ENCODE measurements at places on chromosomes 3 and 15.

- DNase-seq: no peak
Observed at GRCh38 chr15:98794211-98794610, 145.9 kb downstream of the IGF1R start.

DNA sequence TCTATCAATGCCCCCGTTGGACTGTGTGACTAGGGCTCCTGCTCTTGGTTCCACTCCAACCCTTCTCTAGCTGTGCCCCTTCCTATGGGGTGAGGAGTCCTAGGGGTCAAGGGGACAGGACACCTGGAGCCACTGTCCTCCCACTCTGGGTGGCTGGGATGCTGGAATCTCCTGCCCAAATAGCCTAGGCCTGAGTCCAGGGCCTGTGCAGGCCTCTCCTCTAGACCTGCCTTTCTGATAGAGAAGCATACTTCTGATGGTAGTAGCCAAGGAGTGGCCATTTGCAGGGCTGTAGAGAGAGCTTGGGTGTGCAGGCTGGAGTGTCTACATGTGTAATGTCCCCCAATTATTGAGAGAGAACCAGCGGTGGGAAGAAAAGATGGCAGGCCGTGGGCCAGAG is 54.2 kb downstream of the ITGA11 start:
- no peak for DNase-seq

GRCh38 chr15:71124937-71125790 is 9.9 kb downstream of the THSD4 start:
- DNase-seq: no peak

- DNase-seq: no peak
Observed at GRCh38 chr3:188686324-188686723, 485.4 kb upstream of the TPRG1 start.

- DNase-seq: no peak
Observed at GRCh38 chr15:40743485-40743901, 11.6 kb downstream of the RMDN3 start.

- no peak for DNase-seq
Observed at GRCh38 chr3:97950360-97950759, 21.9 kb downstream of the RIOX2 start.

DNA sequence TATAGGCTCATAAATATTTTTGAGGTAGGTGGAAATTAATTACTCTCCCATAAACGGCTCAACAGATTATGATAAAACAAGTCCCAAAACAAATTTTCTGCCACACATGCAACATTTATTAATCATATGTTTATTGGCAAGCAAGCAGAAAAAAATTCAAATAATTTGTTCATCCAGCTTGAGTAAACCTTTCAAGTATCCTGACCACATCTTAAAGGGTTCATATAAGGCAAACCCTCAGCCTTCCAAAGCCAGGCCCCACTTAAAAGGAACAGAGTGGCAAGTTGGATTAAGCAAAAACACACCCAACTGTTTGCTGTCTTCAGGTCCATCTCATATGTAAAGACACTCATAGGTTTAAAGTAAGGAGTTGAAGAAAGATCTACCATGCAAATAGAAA is 1042.3 kb downstream of the DIPK2A start:
- no peak for DNase-seq

GRCh38 chr3:46947981-46948791 is 28.4 kb downstream of the CCDC12 start:
- DNase-seq: peak; percentile 75

DNA sequence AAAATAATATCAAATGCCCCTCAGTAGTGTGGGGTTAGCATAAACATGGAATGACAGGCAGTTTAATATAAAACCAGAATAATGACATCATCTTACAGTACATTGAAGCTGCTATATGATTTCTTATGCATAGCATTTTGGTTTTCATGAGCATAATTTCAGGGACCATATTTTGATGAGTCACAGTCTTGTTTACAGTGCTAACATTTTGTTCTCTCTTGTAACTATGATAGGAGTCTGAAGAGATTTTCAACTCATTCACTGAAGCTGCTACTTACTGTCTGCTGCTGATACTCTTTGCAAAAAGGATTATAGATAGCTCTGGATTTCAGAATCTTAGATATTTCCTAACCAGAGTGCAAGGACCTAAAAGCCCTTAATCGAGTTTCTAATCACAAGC is 92.6 kb upstream of the CCDC54 start:
- no peak for DNase-seq

DNA sequence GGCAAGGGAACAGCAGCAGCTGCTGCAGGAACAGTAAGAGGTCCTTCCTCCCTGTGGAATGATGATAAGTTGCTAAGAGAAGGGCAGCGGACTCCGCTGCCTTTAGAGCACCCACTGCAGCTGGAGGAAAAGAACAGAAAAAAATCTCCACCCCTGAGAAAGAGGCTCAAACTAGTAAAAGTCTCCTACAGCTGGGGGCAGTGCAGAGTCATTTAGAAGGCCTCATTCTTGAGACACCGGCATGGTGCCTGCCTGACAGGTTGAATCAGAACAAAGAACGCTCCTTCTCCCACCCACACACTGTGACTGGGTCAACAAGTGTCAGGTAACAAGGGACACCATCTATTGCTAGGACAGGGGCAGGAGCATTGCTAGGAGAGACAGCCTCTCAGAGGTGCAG is 188.4 kb downstream of the ABHD5 start:
- DNase-seq: no peak

- no peak for DNase-seq
Observed at GRCh38 chr3:31743331-31744089, 210.8 kb downstream of the STT3B start.

- DNase-seq: no peak
Observed at GRCh38 chr3:169822983-169823382, 10.3 kb upstream of the LRRC34 start.
